ENCODE measurements at places on chromosomes 16 and 17.

DNA sequence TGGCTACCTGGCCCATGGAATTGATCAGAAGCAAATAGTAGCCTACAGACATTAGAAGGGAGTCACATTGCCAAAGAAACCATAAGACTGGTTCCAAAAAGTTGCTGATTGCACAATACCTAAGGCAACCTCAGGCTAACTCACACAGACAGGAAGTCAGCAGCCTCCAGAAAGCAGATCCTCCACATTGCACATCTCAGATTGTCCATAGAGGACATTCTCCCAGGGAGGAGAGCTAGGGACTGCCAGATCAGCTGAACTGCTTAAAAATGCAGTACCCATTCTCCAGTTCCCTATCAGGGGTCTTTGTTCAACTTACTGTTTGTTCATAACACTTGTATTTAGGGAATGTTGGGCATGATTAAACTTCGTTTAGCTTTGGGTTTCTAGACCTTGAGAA lies 4.2 kb downstream of the CCL3 start:
- no peak for DNase-seq

- DNase-seq, result peak; percentile 53
These were observed 229.7 kb upstream of the RPL38 start for GRCh38 chr17:73973586-73974409.

DNA sequence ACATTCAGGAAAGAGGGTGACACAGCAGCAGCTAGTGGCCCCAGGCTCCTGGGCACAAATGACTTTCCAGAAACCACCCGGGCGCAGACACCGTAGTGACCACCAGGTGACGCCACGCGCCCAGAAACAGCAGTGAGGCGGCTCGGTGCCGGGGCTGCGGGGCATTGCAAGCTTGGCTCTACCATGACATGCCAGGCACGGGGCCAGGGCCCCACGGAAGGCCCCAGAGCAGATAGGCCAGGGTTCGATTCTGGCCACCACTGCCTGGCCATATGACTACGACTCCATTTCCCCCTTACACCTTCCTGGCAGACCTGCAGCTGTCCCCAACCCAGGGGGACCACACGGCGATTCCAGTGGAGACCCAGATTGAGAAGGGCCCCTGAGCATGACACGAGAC lies 6.7 kb downstream of the RHBDF1 start:
- peak; percentile 55 for DNase-seq

DNA sequence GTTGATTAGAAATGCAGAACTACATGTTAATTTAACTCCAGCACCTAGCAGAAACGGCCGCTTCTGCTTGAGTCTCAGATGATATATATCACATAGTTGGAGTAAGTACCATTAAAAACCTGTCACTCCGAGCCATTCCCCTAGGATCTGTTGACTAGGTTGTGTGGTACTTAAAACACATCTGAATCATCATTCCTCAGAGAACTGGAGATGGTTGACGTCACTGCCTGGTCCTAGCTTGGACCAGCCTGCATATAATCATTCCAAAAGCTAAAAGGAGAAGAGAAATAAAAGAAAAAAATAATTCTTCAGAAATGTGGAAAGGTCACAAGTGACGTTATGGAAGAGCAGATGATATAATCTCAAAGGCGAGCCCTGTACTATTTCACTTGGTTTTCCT lies 31.3 kb upstream of the RASL10B start:
- DNase-seq, result no peak

DNA sequence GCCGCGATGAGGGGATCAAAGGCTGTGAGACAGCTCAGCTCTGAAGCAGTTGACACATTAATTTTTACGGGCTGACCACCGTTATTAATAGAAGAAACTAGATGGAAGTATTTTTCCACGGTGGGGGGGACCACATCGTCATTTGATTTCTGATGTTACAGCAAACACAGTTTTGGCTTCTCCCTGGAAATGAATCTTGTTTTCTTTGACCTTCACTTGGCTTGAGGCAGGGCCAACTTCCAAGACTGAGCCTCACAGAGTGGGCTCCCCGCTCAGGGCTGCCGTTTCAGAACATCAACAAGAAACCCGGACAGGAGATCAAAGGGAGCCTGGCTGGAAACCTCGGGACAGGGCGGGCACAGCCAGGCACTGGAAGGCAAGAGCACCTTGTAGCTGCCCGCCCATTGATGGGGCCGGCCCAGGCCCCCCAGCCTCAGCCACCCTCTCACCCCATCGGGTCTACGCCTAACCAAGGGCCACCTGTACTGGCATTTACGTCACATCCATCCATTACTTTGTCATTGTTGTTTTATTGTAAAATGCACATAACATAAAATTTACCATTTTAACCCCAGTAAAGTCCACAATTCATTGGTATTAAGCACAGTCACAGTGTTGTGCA lies 124.6 kb downstream of the C16orf95 start:
- DNase-seq, result no peak

DNA sequence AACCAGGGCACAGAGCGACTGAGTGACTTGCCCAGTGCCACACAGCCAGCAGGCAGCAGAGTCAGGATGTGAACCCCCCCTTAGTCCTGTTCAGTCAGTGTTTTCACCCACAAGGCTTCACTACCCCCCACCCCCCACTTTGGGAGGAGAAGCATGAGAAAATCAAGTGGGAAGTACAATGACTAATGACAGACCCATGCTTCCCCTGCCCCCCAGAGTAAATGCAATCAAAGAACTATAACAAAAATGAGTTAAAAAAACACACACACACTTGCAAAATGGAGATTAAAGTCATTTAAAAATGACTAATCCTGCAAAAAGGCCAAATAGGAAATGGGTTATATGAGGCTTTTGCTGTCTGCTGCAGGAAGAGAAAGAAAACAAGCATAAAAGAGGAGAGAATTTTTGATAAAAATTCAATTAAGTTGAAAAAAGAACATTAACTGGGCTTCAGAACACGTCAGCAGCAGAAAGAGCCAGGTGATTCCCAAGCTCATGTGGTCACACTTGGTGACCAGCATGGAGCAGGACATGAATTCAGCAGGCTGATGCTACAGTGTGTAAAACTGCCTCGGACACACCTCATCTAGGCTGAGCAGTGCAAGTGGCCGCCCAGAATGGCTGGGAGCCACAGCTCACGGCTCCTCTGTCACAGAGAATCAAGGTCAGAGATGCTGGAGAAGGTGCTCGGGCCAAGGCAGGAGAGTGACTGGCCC lies 212.3 kb downstream of the ZNF423 start:
- no peak for DNase-seq

DNA sequence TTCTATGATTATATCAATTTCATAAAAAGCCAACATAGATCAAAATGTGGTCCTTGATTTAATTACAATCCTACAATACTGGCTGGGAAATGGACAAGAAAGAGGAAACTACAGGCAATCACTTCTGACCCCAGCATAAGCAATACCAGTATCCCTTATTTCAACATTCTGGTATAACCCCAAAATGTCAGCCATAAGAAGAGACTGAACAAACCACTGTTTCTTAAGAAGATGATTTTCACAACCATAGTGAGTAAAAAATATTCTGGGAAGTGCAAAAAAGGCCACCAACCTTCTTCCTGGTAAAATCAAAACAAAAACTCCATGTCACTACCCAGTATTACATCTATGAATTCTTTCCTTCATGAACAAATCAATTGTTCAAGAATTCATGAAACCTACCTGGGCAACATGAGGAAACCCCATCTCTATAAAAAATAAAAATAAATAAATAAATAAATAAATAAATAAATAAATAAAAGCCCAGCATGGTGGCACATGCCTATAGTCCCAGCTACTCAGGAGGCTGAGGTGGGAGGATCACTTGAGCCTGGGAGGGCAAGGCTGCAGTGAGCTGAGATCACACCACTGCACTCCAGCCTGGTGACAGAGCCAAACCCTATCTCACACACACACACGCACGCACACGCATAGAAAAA lies 7.5 kb downstream of the N4BP1 start:
- no peak for DNase-seq

GRCh38 chr17:42055027-42055426 lies 4.6 kb upstream of the C17orf113 start:
- no peak for DNase-seq

DNA sequence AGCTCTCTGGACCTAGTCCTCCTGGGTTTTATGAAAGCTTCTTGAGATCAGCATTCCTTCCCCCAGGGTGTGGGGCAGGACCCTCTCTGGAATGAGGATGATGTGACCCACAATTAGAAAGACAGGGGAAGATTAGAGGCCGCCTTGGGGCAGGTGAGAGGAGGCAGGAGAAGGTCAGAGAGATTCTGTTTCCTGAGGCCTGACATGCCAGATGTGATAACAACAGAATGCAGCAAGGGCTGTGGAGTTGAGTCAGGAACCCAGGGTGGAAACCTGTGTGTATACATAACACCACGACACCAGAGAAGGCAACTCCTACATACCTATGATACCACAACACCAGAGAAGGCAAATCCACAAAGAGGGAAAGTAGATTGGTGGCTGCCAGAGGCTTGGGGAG lies 5.4 kb upstream of the SLC5A10 start:
- no peak for DNase-seq

DNA sequence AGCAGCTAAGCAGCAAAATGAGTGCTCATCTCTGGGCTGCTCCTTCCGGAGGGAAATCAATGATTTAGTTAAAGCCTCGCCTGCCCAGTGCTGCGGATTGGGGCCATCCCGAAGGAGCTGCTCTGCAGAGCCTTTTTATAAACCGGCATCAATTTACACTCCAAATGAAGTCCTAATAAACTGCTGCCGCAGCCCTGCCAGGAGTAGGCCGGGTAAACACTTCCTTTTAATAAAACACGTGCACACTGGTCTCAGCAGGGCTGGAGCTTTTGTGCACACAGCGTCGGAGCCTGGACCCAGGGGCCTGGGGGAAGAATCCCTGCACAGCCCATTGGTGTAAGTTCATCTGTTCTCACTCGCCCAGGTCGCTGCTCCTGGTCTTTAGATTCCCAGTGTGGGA lies 79.6 kb upstream of the HS3ST2 start:
- peak; percentile 72 for DNase-seq

GRCh38 chr16:80656161-80656560 lies 115.4 kb downstream of the DYNLRB2 start:
- no peak for DNase-seq

DNA sequence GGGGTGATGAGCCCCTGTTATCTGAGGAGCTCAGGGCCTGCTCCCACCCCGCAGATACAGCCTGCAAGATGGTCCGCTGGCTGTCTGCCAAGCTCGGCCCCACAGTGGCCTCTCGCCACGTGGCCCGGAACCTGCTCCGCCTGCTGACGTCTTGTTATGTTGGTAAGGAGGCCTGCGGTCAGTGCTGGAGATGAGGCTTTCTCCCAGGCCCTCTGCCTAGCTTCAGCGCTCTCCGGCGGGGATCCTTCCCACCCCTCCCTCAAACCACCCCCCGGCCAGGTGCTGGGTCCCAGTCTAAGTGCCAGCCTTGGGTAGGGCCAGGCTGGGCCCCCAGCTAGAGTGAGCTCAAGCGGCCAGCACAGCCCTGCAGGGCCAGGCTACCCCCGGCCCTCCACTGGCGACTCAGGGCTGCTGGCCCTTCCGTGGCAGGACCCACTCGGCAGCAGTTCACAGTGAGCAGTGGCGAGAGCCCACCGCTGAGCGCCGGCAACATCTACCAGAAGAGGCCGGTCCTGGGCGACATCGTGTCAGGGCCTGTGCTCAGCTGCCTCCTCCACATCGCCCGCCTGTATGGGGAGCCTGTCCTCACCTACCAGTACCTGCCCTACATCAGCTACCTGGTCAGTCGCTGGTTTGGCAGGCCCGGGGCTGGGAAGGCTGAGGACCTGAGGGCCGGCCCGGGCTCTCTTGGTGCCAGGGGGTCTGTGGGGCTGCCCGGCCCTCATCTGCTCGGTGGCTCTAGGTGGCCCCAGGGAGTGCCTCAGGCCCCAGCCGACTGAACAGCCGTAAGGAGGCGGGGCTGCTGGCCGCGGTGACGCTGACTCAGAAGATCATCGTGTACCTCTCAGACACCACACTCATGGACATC lies 6.1 kb downstream of the WDR81 start:
- DNase-seq, result no peak

DNA sequence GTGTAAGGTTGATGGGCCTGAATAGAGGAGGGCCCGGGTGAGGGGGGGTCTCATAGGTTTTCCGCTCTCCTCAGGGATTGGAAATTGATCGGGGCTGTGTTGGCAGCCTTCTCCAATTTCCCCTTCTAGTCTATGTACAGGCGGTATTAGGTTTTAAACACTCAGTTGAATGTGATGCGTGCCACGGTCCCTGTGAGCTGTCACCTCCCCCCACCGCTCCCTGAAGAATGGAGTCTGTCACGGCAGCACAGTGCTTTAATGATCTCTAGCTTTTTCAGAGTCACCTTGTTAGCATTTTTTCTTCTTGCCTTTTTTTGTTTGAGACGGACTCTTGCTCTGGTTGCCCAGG lies 800 bp downstream of the COX4I1 start:
- DNase-seq, result no peak

GRCh38 chr17:21239680-21240368 lies 13.4 kb downstream of the NATD1 start:
- DNase-seq, result no peak

- DNase-seq, result no peak
These were observed 195.2 kb downstream of the SNX29 start for GRCh38 chr16:12171706-12172105.

- DNase-seq, result no peak
These were observed 49.6 kb upstream of the PLCG2 start for GRCh38 chr16:81729451-81729850.

DNA sequence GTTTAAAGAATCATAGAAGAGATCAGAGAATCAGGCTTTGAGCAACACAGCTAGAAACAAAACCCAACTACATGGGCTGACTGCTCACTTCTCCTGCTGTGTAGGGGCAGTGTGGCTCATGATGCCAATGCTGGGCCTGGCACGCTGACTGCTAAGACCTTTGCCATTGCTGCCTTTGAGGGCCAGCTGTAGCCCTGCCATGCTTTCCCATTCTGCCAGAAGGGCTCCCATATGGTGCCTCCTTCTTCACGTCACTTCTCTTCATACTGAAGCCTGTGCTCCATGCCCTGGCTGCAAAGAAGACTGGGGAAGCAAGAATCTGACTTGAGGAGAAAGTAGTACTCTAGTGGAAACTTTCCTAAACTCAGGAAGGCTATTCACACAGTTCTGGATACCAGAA lies 232.9 kb downstream of the UTP18 start:
- DNase-seq, result no peak

- no peak for DNase-seq
These were observed 165.9 kb downstream of the PARN start for GRCh38 chr16:14464192-14464591.

Measured in NCI-H510A (cell line).